ENCODE measurements at places on chromosomes 7 and 10.

DNA sequence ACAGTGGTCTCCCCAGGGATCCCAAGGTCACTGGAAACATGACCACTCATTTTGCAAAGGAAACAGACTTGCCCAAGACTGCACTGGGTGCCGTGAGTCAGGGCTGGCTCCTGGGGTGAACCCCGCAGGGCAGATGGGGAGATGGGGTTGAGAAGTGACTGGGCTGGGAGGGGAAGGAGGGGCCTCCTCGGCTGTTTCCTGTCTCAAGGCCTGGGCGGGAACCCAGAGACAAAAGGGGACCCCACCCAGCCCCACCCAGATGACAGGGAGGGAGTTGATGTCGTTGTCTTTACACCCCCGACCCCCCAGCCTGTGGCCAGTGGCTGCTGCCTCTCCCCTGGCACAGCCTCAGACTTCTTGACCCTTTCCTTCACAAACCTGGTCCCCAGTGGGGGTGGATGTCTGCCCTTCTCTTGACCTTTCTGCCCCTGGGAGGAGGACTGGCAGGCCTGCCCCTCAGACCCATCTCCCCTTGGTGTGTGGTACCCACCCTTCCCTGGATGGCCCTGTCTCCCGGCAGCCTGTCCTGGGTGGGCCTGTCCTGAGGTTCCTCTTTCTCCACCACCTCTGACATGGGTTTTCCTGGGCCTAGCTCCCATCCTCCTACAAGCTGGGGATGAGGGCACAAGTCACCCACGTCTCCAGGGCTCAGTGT, 1.4 kb downstream of the MYO1G start:
- peak; percentile 68 for DNase-seq

GRCh38 chr7:157465891-157466866, 129.4 kb downstream of the DNAJB6 start:
- DNase-seq: no peak

GRCh38 chr10:18399158-18399557, 252.2 kb downstream of the NSUN6 start:
- DNase-seq: no peak

DNA sequence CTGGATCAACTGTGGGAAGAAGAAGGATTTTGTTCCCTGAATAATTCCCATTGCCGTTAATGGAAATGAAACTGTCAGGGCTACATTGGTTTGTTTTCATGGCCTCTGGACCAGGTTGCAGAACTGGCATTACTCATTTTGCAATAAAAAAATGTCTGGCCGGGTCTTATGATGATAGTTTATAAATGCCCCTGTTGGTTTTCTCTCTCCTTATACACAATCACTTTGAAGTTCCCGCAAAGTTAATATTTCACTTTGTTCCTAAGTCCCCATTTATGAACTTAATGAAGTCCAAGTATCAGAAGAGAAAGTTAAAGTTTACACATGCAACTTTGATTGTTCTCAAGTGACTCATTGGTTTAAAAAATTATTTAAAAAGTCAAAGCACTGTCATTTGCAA, 150.7 kb upstream of the PRR15 start:
- no peak for DNase-seq

GRCh38 chr7:100874300-100874576, 665 bp upstream of the SRRT start:
- no peak for DNase-seq

GRCh38 chr7:29189743-29190201, 4.8 kb upstream of the CHN2 start:
- peak; percentile 31 for DNase-seq

GRCh38 chr7:2567679-2568278, 9.0 kb downstream of the IQCE start:
- no peak for DNase-seq

GRCh38 chr7:131357282-131357880, 29.7 kb downstream of the MKLN1 start:
- DNase-seq: no peak

DNA sequence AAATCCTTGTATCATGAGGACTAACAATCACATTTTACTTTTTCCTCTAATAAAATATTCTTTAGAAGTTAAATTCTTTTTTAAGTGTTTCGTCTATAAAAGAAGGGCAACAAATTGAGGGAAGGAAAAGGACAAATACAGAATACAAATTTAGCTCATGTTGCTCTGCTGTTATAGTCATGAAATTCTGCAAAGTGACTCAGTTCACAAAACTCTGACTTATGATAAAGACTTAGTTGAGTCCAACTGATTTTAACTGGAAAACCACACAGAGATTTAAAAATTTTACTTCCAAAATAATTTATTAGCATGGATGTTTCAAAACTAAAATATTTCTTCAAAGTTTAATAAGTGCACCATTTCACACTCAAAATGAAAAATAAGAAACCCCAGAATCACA, 75.0 kb upstream of the GPR22 start:
- DNase-seq: no peak

DNA sequence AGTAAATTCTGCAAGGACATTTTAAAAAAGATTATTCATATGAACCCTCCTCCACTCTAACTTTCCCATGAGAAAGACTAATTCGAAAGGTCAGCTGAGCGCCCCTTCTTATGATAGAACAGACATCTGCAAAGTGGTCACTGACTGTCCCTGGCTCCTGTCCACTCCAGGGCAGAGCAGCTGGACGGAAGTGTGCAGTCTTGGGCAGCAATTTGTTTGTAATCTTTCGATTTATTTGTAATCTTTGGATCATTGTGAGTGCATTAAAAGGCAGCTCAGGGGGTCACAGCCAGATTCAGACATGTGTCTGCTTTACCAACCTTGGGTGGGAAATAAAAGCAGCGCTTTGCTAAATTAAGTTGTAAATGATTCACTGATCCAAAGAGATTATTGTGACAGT, 158.8 kb upstream of the ADARB2 start:
- DNase-seq: no peak

GRCh38 chr10:101839002-101839401, 4.6 kb downstream of the KCNIP2 start:
- DNase-seq: no peak

GRCh38 chr10:45447416-45447815, 73.4 kb downstream of the ALOX5 start:
- DNase-seq: no peak

GRCh38 chr10:34743814-34744213, 71.3 kb downstream of the PARD3 start:
- no peak for DNase-seq

DNA sequence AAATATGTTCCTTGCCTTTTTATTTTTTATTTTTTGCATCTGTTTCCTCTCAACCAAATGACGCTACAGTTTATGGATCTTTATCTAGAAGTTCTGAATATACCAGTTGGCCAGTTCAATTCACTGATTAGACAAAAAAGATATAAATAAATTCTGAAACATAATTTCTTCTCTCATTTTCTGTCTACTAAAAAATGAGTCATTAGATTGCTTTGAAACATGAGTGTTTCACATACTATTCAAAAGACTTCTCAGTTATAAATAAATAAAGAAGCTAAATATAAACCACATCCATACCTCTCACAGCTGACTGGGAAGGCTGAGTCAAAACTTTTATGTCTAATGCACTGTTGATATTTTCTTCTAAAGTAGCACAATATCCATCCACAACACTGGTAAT, 97.6 kb upstream of the GPR22 start:
- no peak for DNase-seq

- DNase-seq: no peak
These were observed 395.4 kb downstream of the SFMBT2 start for GRCh38 chr10:7015457-7015856.

DNA sequence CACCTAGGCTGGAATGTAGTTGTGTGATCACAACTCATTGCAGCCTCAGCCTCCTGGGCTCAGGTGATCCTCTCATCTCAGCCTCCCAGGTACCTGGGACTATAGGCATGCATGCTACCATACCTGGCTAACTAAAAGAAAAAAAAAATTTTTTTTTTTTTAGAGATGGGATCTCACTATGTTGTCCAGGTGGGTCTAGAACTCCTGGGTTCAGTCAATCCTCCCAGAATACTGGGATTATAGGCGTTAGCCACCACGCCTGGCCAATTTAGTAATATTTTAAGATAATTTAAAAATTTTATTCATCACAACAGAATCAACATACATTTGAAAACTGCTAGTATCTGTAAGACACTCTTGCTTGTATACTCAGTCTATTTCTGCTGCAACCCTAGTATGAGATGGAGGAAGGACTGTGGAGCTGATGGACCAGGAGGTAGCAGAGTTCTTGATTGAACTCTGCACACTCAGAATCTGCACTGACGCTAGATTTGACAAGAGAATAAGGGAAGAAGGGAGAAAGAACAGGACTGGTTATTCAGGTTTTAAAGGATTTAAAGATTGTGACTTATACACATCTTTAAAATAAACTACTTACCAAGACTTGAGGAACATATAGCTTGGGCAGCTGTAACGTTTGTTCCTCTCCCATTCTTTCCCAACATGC, 57.6 kb downstream of the VCL start:
- no peak for DNase-seq

- DNase-seq: no peak
These were observed 104.5 kb upstream of the ZPBP start for GRCh38 chr7:50197549-50197948.

- no peak for DNase-seq
These were observed 22.5 kb upstream of the SH3PXD2A start for GRCh38 chr10:103877861-103878260.

- no peak for DNase-seq
These were observed 122.9 kb downstream of the LYZL1 start for GRCh38 chr10:29411666-29412315.

- DNase-seq: no peak
These were observed 19.6 kb downstream of the MICALL2 start for GRCh38 chr7:1439373-1440363.

DNA sequence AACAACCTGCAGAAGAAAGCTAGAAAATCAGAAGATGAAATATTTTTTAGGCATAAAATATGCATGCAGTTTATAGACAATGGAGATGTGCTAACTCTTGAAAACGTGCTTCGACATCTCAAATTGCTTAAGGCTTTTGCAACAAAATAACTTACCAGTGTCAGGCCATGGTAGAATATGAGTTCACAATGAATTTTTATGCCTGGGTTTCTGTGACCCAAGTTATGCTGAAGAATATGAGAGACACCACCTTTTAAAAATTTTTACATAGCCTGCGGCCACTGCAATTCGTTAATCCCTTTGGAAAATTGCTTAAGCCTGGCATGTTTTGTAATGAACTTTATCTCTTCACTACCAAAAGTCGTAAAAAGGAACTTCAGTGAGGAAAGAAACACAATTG, 170.1 kb upstream of the AKR1E2 start:
- DNase-seq: no peak

- DNase-seq: no peak
These were observed 5.0 kb upstream of the WBP1L start for GRCh38 chr10:102738692-102739121.

GRCh38 chr10:116265686-116266085, 7.3 kb downstream of the GFRA1 start:
- DNase-seq: no peak

- DNase-seq: no peak
These were observed 77.4 kb downstream of the TAF3 start for GRCh38 chr10:7895699-7896090.

GRCh38 chr7:88042157-88042556, 108.1 kb downstream of the ADAM22 start:
- DNase-seq: no peak

- no peak for DNase-seq
These were observed 25.4 kb downstream of the INPP5A start for GRCh38 chr10:132562916-132563456.

GRCh38 chr10:103584216-103585010, 90.9 kb downstream of the NEURL1 start:
- peak; percentile 16 for DNase-seq

- no peak for DNase-seq
These were observed 4.7 kb downstream of the BLVRA start for GRCh38 chr7:43763183-43763582.

- no peak for DNase-seq
These were observed 128.1 kb downstream of the NT5C2 start for GRCh38 chr10:103064956-103065355.

- no peak for DNase-seq
These were observed 56.1 kb upstream of the WNT16 start for GRCh38 chr7:121272676-121273075.

GRCh38 chr10:88288320-88289059, 294.6 kb downstream of the RNLS start:
- DNase-seq: no peak

DNA sequence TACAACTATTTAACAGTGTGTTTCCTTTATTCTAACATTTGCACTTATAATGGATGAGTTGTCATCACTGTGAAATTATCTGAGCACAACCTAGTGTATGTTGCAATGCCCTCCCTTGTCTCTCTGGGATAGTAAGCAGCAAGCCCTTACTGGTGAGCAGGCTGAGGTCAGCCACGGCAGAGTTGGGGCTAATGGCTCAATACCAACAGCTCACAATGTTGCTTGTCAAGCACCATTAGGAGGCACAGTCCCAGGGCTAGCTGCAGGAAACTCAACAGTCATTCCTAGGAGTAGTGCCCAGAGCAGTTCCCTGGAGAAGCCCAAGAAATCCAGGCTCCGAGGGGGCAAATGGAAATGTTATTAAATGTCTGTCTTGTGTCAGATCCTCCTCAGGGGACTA, 858.4 kb downstream of the GRID1 start:
- no peak for DNase-seq

DNA sequence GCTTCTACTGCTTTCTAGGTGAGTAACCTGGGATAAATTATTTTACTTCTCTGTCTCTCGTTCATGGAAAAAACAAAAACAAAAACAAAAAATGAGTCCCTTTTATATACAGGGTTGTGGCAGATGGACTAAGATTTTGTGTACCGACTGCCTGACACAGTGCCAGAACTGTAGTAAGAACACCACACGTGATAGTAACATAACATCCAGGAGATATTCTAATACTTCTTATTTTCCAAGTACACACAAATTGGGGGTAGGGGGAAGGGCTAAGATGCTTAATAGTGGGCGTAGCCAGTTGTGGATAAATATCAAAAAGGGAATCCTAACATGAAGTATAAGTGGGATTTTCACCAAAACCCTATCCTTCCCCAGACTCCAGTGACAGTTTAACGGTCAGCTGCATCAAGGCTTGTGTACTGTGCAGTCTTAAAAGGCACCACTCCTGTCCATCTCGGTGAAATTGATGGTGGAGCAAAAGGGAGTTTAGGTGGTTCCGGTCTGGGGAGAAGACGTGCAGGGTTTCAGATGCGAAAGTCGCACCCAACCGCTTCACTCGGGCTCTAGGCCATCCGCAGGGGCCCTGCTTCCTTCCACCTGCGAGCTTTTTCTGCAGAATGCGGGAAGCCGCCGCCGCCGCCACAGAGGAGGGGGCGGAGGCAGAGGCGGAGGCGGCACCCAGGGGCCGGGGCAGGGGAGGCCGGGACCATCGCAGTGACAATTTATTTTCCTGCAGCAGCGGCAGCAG, at the start of gene STAMBPL1:
TSS of gene STAMBPL1 (plus strand) at position 712 of the 748 bp plus-strand sequence. CDS start 21,464 bp downstream, outside the sequence.
- peak; percentile 64 for DNase-seq

DNA sequence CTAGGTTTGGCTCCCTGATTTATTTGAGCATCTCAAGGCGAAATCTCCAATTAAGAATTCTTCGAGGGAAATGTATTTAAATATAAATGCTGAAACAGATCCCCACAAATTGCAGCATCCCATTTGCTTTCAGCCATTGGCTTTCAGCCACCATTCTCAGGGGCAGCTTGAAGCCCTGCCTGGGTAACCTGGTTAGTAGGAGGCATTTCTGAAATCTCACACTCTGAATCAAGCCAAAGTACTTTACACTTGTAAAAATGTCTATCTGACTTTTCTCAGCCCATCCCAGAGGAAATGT, 49.1 kb downstream of the GCC1 start:
- no peak for DNase-seq

- DNase-seq: no peak
These were observed 102.4 kb downstream of the RELN start for GRCh38 chr7:103887050-103887449.
